Renal cortical epithelial cell (primary cell): ENCODE measurements at places on chromosomes 4 and X.

GRCh38 chr4:17128268-17128667 lies 229.8 kb upstream of the LDB2 start:
- DNase-seq: no peak

DNA sequence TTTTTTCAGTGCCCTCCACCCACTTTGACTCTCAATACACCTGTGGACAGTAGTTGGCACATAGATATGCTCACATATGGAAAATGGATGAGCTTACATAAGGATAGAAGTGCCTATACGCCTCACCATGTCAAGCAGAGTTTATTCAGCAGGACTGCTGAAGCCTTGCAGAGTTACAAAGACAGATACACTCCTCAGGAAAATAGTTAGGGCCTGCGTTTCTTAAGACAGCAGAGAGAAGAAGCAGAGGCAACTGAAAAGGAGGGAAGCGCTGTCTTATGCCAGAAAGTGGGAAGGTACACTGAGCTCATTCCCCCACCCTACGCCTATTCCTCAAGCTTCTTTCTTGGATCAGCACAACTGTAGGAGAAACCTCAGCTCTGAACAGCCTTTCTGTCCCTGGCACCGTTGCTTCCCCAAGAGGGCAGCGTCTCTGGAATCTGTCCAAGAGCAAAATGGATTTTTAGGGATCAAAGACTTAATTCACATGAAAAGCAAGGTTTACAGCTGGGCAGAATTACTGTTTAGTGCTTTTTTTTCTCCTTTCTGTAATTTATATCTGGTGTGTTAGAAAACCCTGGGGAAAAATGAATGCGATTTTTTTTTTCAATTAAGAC lies 37.3 kb upstream of the MBTPS2 start:
- DNase-seq: no peak

DNA sequence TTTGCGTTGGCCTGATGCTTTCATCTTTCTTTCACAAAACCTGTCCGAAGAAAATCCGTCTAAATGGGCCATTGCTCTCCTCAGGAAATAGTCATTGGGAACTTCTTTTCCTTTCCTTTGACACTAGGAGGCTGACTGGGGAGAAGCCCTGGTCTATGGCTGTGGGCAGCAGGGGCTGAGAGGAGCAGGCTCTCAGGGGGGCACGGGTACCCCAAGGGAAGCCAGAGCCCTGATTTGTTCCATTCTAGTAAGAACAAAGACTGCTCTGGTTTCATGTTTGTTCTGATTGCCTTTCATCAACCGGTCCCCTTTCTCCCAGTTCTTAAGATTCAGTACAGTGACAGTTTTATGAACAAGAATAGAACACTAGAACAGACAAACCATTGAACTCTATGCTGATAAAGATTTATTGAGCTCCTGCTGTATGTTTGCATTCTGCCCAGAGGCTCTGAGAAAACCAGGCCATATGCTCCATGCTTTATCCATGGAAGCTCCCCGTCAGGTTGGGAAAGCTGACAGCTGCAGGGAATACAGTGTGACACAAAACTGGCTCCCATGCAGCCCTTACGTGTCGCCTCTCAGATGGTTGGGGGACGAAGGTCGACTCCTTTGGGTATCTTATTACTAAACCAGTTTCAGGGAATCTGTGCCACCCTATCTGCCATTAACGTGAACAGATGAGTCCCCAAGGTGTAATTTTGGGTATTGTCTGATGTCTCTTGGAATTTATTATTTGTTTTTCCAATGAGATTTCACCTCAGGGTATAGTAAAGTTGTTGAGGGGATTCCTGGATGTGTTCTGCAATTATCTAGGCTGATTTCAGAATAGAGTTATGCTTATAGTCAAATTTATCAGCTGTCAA lies 72.4 kb upstream of the MSANTD1 start:
- no peak for DNase-seq

DNA sequence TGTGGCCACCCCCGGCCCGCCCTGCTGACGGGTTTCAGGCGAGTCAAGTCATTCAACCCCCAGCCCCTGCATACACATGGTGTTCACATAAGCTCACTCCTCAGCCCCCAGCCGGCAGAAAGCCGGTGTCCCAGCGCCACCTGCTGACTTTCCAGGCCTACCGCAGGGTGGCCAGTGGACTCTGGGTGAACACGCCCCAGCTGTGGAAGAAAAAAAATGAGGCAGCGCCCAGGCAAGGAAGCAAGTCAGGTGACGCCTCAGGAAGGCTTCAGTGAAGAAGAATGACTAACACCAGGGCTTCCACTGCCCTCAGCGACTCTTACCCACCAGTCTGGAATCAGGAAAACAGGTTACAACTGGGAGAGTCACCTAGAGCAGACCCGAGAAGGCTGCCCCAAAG lies 15.8 kb downstream of the BCAP31 start:
- peak; percentile 87 for DNase-seq
